ENCODE measurements at places on chromosomes 12 and 14. TPM values are rescaled to one million over a fixed set of nuclear protein-coding genes. Genes with fewer than 3 reads are reported as not detected.
A peak's percentile ranks its signal among the peaks of the same experiment; 100 is the strongest.

The KRT73 gene
- 0.91 TPM for total RNA-seq

The KRT82 gene
- not detected for total RNA-seq

The CALM1 gene
- 788 TPM for total RNA-seq

GRCh38 chr14:24361326-24361725 lies 6.7 kb upstream of the NFATC4 start:
- no peak for DNase-seq

The ERH gene
- 318 TPM for total RNA-seq

DNA sequence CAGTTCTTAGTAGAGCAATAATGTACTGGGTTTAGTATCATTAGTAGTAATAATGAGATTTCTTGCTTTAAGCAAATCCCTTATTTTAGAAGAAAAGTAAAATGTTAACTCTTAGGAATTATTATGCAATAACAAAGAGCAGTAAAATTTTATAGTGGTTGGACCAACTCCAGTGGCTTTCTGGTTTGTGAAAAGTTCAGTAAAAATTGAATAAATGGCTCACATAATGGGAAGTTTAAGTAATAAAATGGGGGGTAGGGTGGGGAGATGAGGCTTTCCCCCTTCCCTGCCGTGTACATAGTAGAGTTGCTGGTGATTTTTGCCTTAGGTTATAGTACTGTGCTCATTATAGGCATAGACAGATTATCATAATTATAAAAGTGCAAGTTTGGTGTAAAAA lies 250.5 kb upstream of the ATP2B1 start:
- no peak for DNase-seq

The FOXG1 gene
- total RNA-seq = not detected

DNA sequence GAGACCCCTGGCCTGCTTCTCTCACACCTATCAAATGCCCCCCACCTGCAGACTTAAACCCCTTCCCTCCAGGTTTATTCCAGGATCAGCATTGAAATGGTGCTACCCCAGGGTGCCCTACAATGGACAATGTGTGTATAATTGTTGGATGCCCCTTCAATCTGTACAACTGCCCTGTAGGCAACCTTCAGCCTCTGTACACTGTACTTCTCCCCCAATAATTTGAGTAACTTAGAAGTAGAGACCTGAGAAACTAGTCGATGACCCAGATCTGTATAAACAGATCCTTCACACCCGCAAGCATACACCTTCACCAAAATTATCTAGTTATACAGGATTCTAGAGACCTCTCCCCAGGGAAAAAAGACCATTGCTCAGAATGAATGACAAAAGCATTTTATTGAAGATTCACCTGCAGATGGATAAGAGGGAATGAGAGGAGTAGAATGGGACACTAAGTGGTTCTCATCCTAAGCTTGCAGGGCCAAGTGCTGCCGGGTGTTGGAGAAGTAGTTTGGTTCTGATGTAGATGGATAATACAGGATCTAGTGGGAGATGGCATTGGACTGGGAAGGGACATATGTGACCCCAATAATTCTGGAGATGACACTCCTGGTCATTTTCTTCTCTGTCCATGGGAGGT lies 7.6 kb downstream of the KRT4 start:
- no peak for DNase-seq

DNA sequence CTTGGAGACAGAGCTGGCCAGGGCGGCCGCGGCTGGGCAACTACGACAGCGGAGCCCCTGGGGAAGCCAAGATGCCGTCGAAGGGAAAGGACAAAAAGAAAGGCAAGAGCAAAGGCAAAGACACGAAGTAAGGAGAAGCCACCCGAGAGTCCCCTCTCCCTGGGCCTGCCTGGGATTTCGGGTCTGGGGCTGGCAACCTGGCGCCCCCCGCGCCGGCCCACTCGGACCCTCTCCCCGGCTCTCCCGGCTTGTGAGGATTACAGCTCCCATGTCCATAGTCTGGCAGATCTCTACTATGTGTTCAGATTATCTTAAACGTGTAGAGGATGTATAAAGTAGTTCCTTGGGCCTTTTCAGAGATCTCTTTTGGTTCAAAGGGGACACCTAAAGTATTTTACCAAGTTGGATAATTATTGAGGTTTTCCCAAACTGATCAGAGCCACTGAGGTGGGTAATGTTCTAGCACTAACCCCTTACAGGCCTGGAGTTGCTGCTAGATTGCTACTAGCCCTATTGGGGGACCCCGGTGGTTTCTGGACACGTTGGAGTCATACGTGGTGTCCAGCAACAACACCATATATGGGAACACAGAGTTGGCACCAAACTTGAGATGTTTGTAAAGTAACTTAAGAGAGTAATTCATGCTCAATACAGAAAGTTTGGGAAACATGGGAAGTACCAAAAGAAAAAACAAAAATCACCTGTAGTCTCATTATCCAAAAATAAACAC lies 424 bp downstream of the BBOF1 start:
- DNase-seq = no peak

GRCh38 chr12:108613548-108613947 lies 15.7 kb upstream of the TMEM119 start:
- DNase-seq = no peak

DNA sequence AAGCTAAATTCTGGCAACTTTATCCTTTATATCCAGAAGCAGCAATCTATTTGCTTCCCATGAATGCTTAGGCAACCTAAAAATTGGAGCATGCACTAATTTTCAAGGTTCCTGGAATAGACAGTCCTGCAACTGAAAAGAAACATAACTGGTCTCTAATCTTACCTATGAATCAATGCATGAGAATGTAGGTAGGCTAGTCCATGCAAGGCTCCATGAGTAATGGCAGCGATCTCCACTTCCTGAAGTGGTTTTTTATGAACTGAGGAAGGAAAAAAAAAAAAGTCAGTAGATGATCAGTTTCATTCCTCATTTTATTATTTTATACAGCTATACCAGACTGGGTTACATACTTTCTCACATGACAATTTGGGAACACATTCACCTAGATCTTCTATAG lies 102.0 kb downstream of the PEBP1 start:
- DNase-seq = no peak

GRCh38 chr12:86137936-86138335 lies 118.3 kb downstream of the MGAT4C start:
- no peak for DNase-seq

DNA sequence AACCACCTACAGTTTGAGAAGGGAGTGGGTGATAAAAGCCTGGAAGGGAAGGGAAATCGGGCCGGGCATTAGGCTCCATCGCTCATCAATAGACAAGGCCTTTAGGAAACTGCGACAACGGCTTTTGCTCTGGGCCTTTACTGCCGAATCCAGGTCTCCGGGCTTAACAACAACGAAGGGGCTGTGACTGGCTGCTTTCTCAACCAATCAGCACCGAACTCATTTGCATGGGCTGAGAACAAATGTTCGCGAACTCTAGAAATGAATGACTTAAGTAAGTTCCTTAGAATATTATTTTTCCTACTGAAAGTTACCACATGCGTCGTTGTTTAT lies 261 bp upstream of the RNU7-1 start:
- peak; percentile 90 for DNase-seq

The IFNG-AS1 gene
- not detected for total RNA-seq

GRCh38 chr14:100275214-100275613 lies 31.0 kb downstream of the SLC25A29 start:
- DNase-seq = no peak

DNA sequence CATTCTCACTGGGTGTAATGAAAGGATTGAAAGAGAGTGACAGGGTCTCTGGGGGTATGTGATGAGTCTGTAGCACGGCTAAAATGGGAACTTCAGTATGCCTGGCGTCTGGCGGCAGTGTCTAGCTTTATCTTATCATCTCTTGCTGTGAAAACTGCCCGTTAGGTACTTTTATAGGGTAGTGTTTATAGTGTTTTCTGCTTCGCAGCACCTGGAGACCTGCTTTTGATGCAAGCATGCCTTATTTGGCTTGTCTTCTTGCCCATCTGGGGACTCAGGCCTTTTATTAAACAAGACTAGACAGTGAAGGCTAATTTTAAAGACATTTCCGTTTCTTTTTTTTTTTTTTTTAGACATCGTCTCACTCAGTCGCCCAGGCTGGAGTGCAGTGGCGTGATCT lies 36.3 kb upstream of the ALDH2 start:
- DNase-seq = no peak

DNA sequence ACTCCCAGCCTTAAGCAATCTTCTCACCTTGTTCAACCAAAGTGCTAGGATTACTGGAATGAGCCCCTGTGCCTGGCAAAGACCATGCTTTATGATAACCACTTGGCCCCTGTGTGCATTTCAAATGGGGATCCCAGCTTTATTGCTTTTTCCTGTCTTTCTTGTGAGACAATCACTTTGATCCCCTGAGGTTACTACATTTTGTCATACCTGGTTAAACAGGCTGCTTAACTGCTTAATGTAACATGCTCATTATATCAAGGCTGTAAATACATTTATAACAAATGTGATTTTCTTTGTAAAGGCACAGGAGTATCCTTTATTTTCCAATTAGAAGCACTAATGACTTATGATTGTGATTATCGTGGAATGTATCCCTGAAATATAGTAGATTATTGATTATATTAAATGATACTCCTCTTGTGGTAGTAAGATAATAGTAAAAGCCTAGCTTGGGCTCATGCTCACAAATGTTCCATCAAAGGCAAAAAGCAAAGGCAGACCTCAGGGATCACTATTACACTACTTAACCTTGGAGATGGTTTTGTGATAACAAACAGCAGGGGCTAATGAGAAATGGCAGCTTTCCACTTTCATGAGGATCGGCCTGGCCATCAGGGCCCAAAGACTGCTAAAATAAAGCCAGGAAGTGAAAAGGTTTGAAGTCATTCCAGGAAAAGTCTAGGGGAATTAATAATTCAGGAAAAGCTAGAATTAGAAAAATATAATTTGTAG lies 290.8 kb upstream of the MDGA2 start:
- no peak for DNase-seq

- DNase-seq = no peak
Measured at GRCh38 chr12:132407451-132407961, 78.1 kb upstream of the GALNT9 start.

- DNase-seq = no peak
Measured at GRCh38 chr14:54922598-54922997, 20.0 kb upstream of the GCH1 start.

The CREBL2 gene
- total RNA-seq = 13.2 TPM

DNA sequence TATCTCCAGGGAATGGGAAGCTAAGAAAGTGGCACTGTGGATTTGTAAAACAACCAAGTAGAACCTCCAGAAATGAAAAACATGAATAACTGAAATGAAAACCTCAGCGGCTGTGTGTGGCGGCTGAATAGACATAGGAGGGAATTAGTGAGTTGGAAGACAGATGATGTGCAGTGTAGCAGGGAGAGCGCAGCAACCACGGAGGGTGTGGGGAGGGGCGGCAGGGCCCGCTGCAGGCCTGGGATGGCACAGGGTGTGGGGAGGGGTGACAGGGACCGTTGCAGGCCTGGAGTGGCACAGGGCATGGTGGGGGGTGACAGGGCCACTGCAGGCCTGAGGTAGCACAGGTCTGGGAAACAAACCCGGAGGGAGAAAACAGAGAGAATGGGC lies 51.1 kb downstream of the BEGAIN start:
- DNase-seq = no peak

GRCh38 chr12:837548-837947 lies 85.2 kb downstream of the WNK1 start:
- DNase-seq = no peak

DNA sequence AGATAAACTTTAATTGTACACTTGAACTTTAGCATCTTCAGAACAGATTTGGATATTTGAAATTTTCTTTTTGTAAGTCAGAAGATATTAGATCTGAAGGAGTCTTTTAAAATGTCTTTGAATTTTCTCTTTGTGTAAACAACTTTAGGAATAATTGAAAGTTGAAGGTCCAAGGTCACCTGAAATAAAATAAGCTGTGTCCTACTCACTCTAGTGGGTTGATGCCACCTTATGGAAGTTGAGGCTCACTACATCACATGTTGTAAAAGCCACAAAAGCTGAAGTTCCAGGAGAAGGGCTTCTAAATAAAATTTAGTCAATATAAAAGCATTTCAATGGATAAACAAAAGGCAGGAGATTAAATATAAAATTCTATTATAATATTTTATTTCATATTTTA lies 122.0 kb upstream of the ATXN7L3B start:
- no peak for DNase-seq

The FICD gene
- 5.2 TPM for total RNA-seq
